ENCODE measurements at places on chromosomes 1 and 21.

- no peak for DNase-seq
Observed at GRCh38 chr1:215599418-215600074, 32.4 kb downstream of the KCTD3 start.

DNA sequence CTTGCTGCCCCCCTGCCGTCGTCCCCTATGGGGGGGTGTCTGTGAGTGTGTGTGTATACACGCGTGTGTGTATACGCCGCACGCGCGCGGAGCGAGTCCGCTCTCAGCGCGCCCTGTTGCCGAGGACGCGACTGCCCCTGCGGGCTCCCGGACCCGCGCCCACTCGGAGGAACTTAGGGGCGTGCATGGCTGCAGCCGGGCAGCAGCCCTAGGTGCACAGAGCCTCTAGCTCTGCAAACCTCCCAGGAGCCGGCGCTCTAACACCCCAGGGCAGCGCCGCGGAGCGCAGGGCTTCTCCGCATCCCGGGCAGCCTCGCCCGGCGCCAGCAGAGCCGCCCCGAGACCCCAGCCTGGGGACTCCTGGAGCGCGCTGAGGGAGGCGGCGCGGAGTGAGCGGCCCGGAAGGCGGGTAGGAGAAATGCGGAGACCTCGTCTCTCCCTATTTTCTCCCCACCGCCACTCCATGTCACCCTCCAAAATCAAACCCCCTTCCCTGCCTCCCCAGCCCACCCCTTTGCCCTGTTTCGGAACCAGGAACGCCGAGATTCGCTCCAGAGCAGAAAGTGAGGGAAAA is 574 bp downstream of the ITPKB start:
- no peak for DNase-seq

DNA sequence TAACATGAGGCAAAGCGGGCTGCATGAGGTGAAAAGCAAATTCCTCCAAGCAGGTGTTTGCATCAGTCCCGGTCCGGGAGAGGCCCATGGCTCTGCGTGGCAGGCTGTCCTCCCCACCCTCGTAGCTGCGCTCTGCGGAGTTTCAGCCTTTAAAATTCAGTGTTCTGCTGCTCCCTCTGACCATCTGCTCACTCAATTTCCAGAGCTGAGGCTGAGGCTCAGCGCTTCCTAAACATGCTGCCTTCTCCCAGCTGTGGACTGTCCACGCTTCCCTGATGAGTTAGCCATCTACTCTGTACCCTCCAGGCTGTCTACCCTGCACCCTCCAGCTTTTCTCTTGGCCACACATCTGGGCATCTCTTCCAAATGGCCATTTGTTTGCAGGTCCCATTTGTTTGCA is 87.7 kb downstream of the KCNJ6 start:
- no peak for DNase-seq

DNA sequence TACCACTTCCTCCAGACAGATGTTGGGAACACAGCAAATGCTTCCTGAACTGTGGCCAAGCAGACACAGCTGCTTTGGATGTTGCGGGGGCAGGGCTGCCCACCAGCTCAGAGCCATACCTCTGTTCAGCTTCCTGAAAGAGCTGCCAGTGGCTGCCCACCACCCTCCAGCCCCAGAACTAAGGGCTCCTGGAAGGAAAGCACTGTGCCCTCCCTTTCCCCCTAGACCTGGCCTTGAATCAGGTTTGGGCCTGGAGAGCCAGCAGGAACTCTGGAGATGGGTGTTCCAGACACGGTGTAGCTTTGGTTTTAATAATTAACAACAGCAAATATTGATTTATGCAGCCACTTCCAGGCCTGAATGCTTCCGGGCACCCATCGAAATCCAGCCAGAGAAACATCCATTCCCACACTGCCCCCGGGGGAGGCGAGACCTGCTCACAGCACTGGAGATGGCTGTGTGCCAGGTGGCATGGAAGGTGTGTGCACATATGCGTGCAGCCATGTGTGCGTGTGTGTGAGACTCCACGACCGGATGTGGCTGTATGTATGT is 45.7 kb downstream of the RAP1GAP start:
- no peak for DNase-seq

GRCh38 chr1:90435351-90435750 is 281.8 kb downstream of the BARHL2 start:
- DNase-seq, result no peak

DNA sequence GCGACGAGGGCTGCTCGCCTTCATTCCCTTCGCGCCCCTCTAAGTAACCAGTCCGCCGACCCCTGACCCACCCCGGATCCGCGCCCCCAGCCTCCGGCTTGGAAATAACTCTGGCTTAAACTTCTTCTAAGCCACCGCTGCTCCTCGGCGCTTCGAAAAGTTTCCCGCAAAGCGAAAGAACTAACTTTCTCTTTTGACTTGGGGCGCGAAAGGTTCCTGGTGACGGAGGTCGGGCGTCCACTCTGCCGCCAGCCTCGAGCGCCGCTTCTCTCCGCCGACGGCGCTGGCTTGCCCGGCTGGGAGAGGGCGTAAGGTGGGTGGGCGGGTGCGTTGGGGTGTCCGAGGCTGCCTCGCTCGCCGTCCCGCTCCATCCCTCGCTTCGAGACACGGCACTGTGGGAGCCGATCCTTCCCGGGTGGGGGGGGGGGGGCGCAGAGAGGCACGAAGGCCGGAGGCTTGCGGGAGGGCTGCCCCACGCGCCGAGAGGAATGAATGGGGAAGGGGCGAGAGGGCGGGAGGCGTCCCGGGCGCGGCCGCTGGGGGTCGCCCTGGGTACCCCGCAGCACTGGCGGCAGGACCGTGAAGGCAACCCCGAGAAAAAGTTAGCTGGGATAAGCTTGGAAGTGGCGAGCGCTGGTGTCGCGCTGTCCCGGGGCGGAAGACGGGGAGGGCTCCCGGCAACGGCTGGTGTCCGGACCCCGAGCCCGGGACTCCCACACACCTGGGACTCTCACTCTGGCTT is 569 bp downstream of the ATF3 start:
- DNase-seq, result no peak

DNA sequence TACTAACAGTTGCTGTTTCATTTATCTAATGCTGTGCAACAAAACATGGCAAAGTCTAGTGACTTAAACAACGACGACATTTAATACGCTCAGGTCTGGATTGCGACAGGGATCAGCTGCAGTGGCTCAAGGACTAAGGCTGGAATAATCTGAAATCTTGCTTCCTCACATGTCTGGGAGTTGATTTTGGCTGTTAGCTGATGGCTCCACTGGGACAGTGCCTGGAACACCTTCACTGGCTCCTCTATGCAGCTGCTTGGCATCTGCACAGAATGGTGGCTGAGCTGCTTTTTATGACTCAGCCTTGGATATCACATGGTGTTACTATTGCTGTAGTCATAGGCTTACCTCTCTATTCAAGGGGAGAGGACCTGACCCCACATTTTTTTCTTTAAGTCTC is 24.0 kb upstream of the BTG3 start:
- DNase-seq, result no peak

DNA sequence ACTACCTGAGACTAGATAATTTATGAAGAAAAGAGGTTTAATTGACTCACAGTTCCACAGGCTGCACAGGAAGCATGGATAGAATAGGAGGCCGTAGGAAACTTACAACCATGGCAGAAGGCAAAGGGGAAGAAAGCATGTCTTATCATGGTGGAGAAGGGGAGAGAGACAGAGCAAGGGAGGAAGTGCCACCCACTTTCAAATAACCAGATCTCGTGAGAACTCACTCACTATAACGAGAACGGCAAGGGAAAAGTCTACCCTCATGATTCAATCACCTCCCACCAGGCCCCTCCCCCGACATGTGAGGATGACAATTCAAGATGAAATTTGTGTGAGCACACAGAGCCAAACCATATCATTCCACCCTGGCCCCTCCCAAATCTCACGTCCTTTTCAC is 4.7 kb upstream of the C21orf91 start:
- no peak for DNase-seq

DNA sequence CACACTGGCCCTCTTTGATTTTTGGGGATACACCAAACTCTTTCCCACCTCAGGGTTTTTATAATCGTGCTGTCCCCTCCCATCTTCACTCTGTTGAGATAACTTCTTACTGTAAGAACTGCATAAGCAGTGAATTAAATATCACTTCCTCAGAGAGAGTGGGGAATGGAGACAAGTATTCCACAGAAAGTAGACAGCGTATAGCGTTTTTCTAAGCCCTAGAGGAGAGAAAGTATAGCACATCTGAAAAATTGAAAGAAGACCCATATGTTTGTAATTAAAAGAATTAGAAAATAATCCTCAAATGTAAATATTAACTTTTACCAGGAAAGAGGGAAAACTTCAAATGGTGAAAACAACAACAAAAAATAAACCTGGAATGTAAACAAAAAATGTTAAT is 67.3 kb downstream of the GPR161 start:
- no peak for DNase-seq

- no peak for DNase-seq
Observed at GRCh38 chr1:6141592-6141991, 38.5 kb downstream of the CHD5 start.

GRCh38 chr1:59990470-59990869 is 63.9 kb upstream of the CYP2J2 start:
- DNase-seq, result no peak

GRCh38 chr21:21057349-21058062 is 59.3 kb downstream of the NCAM2 start:
- DNase-seq, result no peak

DNA sequence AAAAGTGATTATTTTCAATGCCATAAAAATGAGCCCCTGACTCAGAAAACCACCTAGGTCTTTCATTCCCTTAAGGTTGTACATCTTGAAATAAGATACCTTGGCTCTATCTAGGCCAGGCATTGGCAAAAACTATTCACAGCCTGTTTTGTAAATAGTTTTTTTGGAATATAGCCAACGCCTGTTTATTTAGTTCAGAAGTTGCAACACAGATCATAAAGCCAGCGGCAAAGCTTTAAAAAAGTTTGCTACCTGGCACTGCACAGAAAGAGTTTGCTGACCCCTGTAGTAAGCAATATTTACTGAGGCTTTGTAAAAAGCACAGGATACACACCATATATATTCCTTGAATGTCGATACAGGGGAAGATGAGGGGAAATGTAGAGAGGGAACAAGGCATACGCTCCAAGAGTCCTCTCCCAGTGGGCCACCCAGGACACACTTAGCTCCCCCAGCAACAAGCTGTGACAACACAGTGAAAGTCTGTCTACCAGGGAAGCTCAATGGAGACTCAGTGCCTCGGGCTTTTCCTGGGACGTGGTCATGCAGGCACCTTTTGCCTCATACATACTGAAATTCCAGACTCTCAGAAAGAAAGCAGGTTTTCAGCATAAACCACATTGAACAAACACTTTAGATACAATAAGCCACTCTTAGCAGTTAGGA is 20.5 kb downstream of the TARBP1 start:
- DNase-seq, result no peak

- DNase-seq, result no peak
Observed at GRCh38 chr1:212769459-212770167, 22.0 kb downstream of the NSL1 start.

DNA sequence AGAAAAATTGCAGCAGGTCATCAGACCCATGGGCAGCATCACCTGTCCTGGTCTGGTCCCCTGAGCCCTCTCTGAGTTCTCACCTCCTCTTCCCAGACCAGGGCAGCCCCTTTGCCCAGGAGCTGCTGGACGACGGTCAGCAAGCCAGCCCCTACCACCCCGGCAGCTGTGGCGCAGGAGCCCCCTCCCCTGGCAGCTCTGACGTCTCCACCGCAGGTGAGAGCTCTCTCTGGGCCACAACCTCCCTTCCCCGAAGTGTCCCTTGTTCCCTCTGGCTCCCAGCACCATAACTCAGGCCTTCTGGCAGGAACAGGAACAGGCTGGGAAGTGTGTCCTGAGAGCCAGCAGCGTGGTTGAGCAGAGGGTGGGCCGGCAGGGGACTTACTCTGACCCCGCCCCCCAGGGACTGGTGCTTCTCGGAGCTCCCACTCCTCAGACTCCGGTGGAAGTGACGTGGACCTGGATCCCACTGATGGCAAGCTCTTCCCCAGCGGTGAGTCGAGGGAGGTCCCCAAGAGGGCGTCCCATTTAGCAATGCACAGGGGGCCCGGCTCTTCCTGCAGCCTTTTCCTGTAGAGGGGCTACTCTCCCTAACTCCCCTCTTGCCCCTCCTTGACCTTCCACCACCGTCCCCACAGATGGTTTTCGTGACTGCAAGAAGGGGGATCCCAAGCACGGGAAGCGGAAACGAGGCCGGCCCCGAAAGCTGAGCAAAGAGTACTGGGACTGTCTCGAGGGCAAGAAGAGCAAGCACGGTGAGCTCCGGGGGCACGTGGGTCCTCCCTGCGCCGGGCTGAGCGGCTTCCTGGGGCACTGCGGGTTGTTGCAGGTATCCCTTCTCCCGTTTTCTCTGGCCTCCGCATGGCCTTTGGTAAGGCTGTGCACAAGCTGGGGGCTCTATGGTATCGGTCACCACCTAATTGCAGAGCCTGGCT is 2.4 kb downstream of the ELF3 start:
- DNase-seq, result no peak

DNA sequence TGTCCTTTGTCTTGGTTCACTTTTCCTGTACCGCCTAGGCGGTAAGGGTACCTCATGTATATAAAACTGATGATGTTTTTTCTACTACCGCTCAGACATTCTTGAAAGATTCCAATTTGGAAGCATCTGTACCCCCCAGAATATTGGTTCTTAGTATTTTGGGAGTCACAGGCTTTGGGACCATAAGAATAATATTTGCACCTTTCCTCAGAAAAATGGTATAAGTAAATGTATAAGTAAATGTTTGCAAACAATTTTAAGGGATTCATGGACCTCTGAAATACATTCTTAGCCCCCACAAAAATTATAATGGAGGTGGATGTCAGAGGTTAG is 677 bp downstream of the SRP9 start:
- no peak for DNase-seq

DNA sequence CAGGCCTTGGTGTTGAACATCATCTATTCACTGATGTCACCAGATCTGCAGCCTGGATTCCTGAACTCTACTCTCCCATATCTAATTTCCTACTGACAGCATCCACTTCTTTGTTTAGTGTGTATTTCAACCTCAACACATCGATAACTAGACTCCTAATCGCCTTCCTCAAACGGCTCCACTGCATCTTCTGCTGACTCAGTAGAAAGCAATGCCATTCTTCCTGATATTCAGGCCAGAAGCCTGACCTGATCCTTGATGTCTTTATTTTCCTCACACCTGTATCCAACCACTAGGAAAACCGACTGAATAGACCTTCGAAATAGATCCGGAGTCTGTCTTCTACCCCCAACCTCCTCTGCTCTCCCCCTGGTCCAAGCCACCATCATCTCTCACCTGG is 466.9 kb downstream of the PCP4 start:
- no peak for DNase-seq

DNA sequence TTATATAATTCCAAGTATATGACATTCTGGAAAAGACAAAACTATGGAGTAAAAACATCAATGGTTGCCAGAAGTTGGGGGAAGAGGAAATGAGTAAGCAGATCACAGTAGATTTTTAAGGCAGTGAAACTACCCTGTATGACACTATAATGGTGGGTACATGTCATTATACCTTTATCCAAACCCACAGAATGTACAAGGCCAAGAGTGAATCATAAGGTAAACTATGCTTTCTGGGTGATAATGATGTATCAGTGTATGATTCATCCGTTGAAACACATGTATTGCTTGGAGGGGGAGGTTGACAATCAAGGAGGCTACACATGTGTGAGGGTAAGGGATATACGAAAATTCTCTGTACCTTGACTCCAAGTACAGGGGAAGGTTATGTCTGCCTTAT is 862.7 kb downstream of the PLA2G4A start:
- DNase-seq, result no peak
